ENCODE measurements at places on chromosomes 7 and 10.

- DNase-seq = no peak
These were observed 85.2 kb downstream of the CHCHD3 start for GRCh38 chr7:132996581-132997242.

GRCh38 chr7:27080844-27081436 lies 14.9 kb downstream of the HOXA1 start:
- DNase-seq = no peak

DNA sequence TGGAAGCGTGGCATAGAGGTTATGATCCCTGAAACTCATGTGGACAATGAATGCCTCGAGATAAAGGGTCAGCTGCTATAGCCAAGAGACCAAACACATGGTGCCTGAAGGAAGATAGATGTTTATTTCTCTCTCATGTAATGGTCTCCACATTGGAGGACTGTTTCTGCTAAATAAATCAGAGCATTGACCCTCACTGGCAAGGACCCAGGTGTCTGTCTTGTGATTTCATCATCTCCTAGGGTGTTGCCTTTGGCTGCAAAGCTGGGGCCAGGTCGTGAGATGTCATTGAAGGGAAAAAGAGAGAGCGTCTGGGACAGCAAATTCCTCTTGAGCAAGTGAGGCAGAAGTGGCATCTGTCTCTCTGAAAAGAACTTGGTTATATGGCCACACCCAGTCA lies 64.6 kb downstream of the JCAD start:
- no peak for DNase-seq

DNA sequence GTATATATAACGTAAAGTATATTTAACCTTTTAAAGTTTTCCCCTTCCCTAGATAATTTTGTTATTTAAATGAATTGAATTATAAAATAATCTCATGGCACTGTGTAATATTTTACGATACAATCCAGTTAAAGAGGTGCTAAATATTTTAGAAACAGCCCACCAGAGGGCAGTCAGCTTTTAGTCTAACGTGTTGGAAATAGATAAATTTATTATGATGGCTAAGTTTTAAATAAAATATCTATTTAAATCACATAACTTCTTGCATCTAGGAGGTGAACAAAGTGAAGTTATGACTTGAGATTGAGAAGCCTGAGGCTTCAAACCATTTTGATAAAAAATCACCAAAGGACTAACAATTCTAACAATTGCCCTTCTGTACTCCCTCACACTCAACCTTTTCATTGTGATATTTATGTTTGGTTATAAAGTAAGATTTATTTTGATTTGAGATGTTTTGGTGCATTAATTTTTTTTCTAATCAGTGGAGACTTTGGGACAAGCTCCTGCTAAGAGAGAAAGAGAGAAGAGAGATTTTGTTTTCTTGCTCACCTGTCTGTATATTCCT lies 171.5 kb upstream of the SP4 start:
- DNase-seq = peak; percentile 54

DNA sequence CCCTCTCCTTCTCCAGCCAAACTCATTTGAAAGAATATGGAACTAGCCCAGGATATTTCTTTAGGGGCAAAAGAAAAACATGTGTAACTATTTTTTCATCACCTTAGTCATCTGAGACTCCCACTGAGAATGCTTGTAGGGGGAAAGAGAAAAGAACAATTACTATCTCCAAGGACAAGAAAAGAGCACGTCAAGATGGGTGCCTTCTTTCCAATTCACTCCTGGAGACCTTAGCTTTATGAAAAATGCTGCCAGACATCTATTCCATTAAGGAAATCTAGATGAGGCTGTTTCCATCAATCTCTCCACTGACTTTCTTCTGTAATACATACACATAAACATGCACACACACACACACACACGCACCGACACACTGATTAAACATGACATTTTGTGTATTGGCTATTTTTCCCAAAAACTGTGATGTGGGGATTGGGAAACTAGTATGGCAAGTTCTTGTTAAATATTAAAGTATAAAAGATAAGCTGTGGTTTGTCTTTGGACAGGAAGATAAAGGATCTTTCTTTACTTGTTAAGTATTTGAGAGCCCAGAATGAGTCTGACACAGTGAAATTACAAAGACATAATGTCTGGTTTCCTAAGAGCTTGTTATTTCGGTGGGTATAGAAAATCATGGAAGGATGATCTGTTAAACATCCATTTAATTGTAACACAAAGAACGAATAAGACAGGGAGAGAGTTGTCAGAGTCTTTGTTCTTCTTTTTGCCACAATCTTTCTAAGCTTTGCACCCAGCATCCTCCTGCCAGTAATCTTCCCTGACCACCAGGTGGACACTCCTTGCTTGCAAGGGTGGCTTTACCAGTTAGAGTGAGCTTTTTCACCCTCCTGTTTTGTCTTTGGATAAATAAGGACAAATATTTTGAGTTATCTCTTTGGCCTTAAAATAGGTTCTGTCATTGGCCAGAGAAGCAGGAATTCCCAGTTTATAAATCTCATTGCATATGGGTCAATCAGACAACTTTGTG lies 177.3 kb upstream of the TMEM72 start:
- DNase-seq = no peak
